HTR-8/SVneo (cell line): ENCODE measurements at places on chromosomes 4 and X.

GRCh38 chrX:30576881-30577280 lies 685 bp downstream of the TASL start:
- no peak for DNase-seq

DNA sequence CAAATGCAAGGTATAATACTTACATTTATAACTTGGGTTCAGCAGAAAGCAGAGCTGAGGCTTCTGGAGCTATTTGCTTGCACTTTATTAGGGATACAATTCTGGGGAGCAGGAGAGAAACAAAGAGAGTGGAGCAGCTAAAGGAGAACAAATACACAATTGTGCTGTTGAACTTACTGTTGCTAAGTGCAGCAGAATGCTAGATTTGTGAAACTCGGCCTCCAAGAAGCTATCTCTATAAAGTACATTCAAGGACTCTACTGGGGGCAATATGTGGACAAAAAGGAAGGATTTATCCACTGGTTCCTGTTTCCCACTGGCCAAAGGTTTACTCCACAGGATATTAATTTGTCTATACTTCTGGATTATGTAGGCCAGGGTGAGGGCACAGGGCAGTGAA lies 86.8 kb downstream of the PPP1R2C start:
- no peak for DNase-seq

- DNase-seq, result no peak
Measured at GRCh38 chr4:150725957-150726523, 144.1 kb downstream of the MAB21L2 start.

DNA sequence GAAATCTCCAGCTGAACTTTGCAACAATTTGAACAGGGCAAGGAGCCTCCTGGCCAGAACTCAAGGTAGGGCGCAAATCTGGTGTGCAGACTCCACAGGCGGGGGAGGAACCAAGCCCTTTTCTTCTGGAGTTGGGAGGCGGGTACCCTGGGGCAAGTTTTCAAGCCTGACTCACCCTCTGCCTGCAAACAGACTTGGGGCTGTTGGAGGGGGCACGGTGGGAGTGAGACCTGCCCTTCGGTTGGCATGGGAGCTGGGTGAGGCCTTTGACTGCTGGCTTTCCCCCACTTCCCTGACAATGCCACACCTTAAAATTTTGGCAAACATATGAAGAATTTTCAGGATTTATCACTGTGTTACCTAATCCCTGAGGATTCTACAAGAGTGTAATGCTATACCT lies 709.8 kb upstream of the DIAPH2 start:
- DNase-seq, result no peak

DNA sequence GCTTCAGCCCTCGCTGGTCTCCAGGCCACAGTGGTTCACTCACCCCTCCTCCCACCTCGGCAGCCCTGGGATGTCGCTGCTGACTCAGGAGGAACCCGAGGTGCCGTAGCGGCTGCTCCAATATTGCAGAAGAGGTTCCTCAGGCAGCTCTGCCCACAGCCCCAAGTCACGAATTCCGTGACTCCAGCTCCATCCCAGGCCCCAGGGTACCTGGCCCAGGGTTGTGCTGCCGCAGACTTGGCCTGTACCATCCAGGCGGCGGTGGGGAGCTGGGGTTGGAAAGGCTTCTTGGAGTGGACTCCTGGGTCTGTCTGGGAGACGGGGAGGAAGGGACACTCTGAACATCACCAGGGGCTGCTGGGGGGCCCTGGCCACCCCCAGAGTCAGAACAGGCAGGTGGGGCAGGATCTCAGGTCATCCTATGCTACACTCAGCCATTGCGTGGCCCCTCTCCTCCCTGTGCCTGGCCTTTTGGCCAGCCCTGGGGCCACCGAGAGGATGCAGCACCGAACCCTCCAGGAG lies 728 bp upstream of the HGFAC start:
- no peak for DNase-seq

GRCh38 chr4:187908731-187909130 lies 86.8 kb upstream of the ZFP42 start:
- DNase-seq, result no peak

GRCh38 chr4:108483079-108483478 lies 137.3 kb upstream of the RPL34 start:
- no peak for DNase-seq

DNA sequence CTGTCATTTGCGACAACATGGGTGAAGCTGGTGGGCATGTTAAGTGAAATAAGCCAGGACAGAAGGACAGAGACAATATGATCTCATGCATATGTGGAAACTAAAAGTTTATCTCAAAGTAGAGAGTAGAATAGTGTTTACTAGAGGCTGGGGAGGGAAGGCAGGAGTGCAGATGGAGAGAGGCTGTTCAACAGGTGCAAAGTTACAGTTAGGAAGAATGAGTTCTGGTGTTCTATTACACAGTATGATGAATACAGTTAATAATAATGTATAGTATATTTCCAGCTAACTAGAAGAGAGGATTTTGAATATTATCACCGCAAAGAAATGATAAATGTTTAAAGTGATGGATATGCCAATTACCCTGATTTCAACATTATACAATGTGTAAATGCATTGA lies 69.8 kb downstream of the FBXL5 start:
- DNase-seq, result no peak
